HEK293T (cell line): ENCODE measurements at places on chromosomes 11 and 22.
A peak's percentile ranks its signal among the peaks of the same experiment; 100 is the strongest.

GRCh38 chr11:73269459-73270015 is 2.6 kb upstream of the P2RY6 start:
- no peak for DNase-seq

DNA sequence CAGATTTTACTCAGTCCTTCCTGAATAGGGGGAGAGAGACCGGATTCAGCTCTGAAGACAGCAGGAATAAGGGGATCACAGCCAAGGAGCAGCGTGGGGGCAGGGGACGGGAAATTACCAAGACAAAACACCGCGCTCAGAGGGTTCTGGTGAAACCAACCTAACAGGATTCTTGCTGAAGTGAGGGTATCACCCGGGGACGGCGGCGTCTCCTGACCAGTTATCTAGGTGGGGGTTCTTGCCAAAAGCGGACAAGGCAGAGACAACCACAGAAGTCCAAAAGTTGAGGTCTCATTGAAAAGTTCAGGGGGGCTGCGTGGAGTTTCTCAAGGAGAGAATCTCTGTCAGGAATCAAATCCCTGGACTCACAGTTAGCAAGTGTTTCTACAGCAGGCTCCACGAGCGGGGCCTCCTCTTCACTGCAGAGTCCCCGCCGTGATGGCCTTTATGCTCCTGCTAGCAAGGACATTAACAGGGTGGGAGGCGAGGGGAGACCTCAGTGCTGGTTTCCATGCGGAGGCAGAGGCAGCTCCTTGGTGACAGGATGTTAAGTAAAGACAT is 291.0 kb downstream of the BRD1 start:
- DNase-seq, result no peak

- no peak for DNase-seq
Observed at GRCh38 chr22:19844377-19845053, 10.2 kb downstream of the GNB1L start.

DNA sequence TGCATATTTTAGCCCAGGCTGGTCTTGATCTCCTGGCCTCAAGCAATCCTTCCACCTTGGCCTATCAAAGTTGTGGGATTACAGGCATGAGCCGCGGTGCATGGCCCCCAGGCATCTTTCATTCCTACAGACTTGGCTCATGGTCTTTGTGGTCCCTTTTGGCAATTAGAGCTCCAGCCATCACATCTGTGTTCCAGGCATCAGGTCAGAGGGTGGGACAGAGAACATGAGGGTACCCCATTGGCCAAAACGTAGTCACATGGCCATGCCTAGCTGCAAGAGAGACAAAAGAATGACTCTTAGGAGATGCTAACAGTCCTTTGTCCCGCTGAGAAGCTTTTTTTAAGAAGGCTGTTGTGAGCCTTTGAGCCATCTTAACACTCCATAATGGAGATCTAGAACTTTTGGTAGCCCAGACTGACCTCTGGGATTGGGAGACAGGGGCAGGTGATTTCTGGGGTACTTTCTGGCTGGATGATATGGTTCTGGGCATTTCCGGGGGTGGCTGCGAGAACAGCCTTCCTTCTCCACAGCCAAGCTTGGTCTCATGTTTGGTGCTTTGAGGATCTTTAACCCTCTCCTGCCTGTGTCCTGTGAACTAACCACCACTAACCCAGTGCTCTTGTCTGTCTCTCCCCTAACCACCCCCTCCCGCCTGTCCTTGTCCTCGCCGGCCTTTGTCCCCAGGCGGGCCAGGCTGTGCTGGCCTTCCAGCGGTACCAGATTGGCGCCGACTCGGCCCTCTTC is 18.4 kb upstream of the TAB1 start:
- DNase-seq, result no peak

DNA sequence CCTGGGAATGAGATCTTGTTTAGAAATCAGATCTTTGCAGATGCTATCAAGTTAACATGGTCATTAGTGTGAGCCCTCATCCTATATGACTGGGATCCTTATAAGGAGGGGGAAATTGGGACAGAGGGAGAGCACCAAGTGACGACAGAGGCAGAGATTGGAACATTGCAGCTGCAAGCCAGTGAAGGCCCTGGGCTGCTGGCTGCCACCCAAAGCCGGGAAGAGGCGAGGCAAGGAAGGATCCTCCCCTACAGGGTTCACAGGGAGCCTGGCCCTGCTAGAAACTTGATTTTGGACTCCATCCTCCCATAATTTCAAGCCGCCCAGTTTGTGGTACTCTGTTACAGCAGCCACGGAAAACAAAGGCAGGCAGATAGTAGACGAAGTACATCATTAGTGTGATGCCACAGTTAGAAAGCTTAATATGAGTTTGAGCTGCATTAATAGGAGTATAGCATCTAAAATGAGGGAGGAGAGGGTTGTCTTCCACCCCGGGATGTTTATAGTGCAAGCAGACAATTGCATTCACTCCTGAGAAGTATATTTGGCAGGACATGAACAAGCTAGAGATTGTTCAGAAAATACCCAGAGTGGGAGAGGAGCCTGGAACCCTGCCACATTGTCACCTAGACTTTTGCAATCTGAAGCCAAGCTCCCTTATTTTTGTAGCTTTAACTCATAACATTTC is 56.8 kb upstream of the CLMP start:
- no peak for DNase-seq

- no peak for DNase-seq
Observed at GRCh38 chr11:114705280-114706024, 27.1 kb downstream of the NXPE2 start.

DNA sequence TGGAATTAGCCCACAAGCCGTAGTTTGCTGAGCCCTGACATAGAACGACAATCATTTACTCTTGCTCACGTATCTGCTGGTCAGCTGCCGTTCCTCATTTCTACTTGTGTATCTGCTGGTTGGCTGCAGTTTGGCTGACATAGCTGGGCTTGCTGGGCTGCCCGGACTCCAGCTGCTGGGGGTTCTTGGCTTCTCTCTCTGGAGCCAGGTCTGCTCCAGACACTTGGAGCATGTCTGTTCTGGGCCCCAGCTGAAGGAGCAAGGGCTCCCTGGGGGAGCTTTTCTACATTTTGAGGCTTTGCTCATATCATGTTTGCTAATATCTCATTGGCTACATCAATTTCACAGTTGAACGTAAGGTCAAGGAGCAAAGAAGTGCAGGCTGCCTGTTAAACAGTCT is 47.3 kb downstream of the PRDM11 start:
- no peak for DNase-seq

- peak; percentile 45 for DNase-seq
Observed at GRCh38 chr22:30878516-30879414, 89.8 kb downstream of the MORC2 start.

DNA sequence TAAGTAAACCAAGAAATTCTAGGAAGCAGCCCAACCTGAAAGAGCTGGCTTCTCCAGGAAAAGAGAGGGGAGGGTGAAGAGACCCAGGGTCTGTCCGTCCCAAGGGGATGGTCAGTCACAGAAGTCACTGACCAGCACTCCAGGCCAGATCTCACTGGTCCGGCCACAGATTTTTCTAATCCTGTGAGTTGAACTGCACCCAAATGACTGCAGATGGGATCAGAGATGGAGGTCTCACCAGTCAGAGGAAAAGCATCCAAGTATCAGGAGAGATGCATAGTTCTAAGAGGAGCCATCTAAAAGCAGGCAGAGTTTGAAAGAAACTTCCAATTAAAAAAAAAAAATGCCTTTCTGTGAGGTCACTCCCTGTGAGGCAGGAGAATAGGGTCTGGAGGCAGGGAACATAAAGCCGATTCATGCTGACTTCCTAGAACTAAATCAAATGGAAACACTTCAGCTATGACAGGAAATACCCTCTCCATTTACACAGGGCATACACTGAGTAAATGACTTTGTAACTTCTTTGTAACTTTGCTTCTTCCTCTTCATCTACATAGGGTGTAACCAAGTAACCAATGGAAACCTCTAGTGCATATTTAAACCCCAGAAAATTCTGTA is 144.5 kb downstream of the CCDC34 start:
- DNase-seq, result no peak

GRCh38 chr11:80778432-80778831 is 1337.6 kb upstream of the TENM4 start:
- DNase-seq, result no peak

- no peak for DNase-seq
Observed at GRCh38 chr11:29129844-29130243, 887.0 kb downstream of the KCNA4 start.

- DNase-seq, result no peak
Observed at GRCh38 chr22:48101704-48102103, 1339.3 kb downstream of the TBC1D22A start.

DNA sequence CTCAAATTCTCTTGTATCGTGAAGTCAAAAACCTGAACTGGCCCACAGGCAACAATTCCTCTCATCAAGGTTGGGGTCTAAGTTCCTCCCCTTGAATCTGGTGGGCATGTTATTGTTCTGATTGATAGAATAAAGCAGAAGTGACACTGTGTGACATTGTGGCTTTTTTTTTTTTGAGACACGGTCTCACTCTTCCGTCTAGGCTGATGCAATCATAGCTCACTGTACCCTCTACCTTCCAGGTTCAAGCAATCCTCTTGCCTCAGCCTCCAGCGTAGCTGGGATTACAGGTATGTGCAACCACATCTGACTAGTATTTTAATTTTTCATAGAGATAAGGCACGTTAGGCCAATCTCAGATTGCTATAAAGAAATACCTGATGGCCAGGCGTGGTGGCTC is 8.9 kb upstream of the PELI3 start:
- no peak for DNase-seq

DNA sequence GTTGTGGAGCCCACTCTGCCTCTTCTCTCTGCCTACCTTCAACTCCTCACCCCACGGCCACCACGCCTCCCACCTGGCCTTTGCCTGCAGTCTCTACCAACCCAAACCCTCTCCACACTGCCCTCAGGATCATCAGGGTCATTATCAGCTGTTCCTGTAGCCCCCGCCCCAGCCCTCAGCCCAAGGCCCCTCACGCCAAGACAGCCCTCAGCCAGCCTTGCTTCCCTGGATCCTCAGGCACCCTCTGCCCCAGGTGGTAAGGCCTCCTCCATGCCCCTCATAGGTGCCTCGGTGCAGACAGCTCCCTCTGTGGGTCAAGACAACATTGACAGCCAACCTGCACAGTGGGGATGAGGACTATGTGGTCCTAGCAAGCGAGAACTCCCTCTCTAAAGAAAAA is 1.7 kb downstream of the SBF1 start:
- peak; percentile 68 for DNase-seq

GRCh38 chr22:24053481-24054226 is 42.5 kb downstream of the CABIN1 start:
- no peak for DNase-seq

GRCh38 chr11:109197656-109198055 is 224.3 kb upstream of the C11orf87 start:
- DNase-seq, result no peak

DNA sequence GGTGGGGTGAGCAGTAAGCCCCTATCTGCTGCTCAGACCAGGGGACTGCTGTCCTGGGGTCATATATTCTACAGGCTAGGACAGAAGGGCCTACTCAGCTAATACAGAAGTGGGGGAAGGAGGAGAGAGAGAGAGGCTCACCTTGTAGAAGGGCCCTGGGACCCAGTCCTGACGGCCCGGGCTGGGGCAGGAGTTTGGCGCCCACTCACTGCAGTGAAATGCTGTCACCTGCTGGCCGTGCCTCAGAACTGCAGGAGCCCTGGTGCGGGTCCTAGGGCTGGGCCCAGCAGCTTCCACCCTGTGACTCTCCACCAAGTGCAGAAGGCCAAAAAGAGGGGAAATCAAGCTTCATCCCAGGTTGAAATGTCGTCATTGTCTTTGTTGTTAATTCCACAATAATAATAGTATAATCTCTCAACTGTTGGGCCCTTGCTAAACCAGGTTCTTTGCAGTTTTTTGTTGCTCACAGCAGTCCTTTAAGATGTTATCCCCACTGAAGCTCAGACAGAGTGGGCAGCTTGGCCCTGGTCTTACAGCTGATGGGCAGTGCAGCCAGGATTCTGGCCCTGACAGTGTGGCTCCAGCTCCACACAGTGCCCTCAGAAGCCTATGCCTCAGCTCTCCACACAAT is 29.6 kb downstream of the TRIM29 start:
- peak; percentile 91 for DNase-seq

DNA sequence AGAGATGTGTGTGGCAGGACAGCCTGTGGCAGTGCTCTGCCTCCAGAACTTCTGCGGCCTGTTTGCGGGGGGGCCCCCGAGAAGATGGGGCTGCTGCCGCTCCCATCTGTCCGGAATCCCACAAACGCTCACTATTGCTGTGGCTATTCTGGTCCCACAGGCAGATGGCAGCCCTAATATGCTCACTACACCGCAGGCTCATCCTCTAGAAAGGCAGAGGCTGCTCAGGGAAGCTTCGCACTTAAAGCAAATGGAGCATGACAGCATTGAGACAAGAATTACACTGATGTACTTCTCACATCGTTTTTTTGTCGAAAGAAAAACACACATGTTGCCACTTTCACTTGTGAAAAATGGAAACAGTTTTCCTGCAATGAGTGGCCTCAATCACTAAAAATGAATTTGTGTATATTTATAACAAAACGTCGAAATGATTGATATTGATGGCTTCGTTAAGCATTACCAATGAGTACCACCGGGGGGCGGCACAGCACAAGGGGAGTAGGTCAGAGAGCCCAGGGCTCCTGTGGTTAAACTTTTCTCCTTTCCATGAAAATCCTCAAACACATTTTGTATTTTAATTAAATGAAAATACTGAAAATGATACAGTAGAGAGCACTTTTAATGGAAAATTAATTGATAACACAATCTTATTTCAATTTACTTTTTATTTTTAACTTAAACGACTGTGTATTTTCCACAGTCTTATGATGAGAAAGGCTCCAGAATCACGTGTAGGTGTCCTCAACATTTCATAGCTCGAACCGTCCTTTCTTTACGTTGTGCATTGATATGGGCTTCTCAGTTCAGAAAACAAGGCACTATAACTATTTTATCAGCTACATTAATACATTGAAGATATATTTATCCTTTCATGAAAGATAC is 69.1 kb downstream of the CTTN start:
- DNase-seq, result peak; percentile 62

GRCh38 chr11:69220561-69221051 is 64.9 kb downstream of the SMIM38 start:
- DNase-seq, result no peak

GRCh38 chr11:123221096-123221561 is 26.1 kb upstream of the CLMP start:
- no peak for DNase-seq

- no peak for DNase-seq
Observed at GRCh38 chr22:38211556-38211955, 9.8 kb downstream of the MAFF start.

GRCh38 chr22:27638329-27639233 is 163.0 kb downstream of the MN1 start:
- no peak for DNase-seq

- DNase-seq, result no peak
Observed at GRCh38 chr11:83437939-83438338, 151.8 kb upstream of the CCDC90B start.

GRCh38 chr11:68362801-68363379 is 50.5 kb downstream of the LRP5 start:
- no peak for DNase-seq

- DNase-seq, result no peak
Observed at GRCh38 chr11:92314499-92314898, 89.9 kb downstream of the FAT3 start.
